ENCODE measurements at places on chromosomes 3 and 15.

GRCh38 chr3:14483286-14483685 lies 56.9 kb downstream of the GRIP2 start:
- DNase-seq: no peak

DNA sequence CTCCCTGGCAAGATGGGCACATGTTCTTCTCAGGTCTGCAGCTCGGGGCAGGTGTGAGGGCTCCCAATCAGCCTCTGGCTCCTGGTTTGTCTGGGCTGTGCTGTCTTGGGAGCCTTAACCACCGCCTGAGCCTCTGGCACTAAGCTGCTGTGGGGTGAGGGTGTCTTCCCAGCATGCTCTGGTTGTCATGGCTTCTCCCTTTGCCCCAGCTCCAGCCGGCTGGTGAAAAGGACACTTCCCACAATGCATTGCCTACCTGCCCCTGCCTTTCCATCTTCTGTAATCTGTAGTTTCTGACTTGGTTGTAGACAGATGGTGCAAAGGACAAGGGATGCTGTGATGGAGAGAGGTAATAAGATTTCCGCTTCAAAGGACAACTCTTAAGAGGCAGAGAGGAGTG lies 295.3 kb downstream of the TLE3 start:
- no peak for DNase-seq

DNA sequence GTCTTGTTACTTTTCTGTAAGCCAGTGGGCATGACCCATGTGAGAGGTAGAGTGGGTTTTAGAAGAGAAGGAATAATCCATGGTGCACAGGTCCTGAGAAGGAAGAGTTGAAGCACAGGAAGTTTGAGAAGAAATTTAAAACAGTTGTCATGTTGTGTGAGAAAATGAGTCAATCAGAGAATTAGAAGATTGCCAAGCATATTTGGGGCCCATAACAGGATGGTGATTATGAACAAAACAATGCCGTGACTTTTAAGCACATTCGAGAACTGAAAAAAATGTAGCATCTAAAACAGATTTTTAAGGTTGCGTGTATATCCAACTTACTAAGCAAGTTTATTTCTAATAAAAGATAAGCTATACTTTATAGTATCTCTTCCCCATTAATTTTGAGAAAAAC lies 198.7 kb downstream of the RORA start:
- DNase-seq: no peak

DNA sequence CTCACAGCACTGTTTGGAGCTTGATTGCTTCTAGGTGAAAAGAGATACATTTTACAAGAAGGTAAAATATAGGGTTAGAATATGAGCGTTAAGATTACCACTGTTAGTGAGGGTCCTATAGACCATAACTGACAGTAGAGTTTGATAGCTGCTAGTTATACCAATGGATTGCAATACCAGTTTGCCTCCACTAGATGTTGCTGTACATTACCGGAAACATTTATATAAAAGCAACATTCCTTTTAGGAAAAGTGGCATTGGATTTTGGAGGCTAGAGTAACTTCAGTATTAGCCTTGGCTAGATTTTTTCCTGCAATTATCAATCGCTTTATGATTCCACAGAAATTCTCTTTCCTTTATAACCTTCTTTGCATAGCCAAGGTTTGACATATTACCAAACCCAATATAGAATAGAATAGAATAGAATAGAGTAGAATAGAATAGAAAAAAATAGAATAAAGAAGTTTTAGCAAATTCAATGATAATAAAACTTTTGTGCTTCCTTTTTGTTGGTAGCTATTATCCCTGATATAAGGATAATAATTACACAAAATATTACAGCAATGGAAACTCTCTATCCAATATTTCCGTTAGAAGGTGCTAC lies 1093.6 kb upstream of the ALCAM start:
- DNase-seq: no peak

- no peak for DNase-seq
Measured at GRCh38 chr3:62566022-62566557, 192.7 kb upstream of the FEZF2 start.

DNA sequence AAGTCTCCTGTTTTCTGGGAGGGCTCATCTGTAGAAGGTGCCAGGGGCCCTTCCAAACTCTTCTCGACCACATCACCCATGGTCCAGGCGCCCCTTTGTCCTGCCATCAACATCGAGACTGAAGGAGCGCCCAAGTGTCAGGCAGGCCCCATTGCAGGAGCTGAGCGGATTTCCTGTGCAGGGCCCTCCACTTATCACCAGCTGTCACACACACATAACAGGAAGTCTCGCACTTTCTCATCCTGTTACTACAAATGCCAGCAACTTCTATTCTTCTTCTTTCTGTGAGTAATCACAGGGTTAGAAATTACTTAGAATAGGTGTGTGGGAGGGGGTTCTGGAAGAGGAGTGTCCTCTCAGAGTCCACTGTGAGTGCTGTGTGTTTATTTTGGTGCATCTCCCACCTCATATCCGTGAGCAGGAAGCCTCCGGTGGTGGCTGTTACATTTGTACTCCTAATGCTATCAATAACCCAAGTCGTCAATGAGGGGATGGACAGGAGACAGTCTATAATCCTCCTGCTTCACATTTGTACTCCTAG lies at the start of gene KLHL6:
TSS of gene KLHL6 (minus strand) at position 166 of the 541 bp plus-strand sequence. CDS start at position 113, 53 bp downstream.
- no peak for DNase-seq

DNA sequence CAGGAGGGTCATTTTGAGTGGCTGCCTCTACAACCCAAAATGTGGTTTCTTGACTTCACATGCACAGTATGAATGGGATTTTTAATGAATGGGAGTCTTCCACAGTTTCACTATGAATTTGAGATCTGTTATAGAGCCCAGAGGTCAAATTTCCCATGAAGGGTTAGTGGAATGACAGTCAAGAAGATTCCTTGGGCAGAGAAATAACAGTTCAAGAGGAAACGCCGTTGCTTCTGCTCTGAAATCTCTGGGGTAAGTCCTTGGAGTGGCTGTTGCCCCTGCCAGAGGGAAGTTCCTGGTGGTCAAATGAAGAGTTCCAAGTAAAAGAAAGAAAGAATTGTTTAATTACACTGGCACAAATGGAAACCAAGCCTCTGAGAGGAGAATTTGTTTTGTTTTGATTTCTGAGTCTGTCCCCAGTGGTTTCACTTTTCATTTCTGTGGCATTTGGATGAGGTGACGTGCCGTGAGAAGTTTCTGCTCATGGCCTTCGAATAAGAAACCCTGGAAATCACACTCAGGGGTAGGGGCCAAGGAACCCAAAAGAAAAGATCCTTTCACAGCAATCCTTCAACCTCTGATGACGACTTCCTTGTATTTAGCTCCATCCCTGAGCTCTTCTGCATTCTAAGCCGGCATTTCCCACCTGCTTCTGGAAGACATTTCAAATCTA lies 77.5 kb upstream of the IL12A start:
- DNase-seq: no peak

DNA sequence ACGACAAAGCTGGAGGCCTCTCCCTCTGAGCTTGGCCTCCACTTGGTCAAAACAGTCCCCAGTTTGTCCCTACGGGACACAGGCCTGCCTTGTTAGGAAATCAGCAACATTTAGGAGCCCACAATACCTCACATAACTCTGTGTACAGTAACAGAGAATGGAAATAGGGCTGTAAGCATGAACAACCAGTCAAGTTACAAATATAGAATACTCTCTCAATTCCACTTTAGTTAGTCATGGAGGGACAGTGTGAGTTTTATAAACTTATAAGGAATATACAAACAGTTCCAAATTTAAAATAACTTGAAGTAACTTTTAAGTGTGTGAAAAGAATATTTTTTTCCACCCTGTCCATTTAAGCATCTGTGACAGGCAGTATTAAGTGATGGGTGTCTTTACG lies 129.4 kb downstream of the PGPEP1L start:
- no peak for DNase-seq

GRCh38 chr3:179688850-179689249 lies 36.0 kb downstream of the USP13 start:
- no peak for DNase-seq

- no peak for DNase-seq
Measured at GRCh38 chr3:13954741-13955483, 75.0 kb upstream of the WNT7A start.

DNA sequence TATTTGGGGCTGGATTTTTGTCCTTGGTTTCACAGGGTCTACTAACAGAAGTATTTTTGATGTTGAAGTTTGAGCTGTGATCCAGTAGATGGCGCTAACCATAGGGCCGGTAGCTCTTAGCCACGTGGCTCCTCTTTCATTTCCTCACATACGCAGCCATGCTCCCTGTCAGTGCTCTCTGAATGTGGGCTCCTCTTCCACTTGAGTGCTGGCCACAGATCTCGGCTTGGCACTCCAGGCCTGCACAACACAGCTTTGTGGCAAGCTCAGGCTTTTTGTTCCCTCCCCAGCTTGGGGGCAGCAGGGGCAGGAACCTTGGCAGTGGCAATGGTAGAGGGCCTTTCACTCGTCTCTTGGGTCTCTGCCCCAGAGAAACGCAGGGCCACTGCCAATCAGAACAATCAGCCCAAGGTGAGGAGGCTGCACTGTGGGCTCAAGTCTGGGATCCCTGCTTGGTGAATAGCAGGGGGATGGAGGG lies 18.6 kb upstream of the DNAAF4 start:
- no peak for DNase-seq

DNA sequence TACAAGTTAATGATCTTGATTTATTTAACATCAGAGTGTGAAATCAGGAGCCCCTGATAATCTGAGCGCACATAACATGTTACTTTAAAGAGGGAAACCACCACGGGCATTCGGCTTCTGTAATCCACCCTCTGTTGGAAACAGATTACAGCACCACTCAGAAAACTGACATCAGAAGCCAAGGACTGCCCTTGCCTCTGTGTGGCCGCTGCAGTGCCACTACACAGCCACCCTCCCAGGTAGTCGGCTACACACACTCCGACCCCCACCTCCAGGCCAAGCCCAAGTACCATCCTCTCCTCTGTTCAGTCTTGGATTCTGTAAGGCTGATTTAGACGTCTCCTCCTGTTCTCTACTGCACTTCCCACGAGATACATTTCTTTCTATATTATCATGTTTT lies 251.7 kb downstream of the GABRB3 start:
- DNase-seq: no peak

DNA sequence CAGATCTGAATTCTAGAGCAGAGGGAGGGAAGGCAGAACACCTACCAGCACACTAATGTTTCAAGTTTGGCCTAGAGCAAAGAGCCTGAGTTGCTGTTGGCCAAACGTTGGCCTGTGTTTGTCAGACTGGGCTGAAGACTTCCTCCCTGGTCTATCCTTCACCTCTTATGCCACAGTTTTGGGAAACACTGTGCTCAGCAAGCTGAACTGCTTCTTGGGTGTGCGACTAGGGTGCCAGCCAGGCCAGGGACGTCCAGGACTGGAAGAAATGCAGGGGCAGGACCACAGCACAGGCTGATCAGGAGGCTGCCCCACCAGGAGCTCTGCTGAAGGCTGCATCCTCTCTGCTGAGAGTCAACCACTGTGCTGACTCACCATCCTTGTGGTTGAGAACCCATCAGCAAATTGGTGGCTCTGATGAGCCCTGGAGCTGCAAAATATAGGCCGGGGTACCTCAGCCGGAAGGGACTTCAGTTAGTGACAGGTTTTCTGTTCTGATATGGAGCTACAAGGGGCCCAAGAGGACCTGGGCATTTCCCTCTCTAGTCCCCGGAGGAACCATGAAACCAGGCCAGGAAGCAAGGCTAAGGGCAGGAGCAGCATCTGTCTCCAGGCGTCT lies 131.6 kb upstream of the RASGRP1 start:
- no peak for DNase-seq

DNA sequence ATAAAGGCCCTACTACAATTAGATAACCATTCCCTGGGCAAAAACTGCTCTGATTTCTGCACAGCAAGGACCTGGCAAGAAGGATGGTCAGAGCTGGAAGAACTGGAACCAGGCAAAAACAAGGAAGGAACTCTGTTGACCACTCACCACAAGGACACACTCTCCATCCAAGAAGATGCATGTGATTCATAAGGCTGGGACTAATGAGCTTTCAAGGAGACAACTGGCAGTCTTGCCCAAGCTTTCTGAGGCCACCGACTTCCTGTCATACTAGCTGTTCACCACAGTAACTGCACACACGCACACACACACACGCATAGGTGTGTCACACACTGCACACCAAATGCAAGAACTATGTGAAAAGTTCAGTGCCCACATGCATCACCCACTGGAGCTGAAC lies 256.6 kb downstream of the OCA2 start:
- DNase-seq: no peak

DNA sequence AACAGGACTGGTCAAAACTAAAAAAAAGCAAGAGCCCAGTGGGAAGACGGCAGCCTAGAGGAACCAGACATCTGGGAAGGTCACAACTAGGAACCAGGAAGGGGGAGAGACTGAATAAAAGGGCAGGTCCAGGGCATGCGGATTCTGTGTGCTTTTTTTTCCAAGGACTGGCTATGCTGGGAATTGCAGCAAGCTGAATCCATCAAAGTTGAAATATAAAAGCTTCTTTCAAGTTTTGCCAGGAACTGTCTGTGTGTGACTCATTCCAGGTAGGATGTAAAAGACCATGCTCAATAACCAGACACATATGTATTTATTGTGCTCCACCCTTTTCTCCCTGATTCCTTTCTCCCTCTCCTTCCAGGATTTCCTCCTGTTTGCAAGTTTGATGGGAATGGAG lies 47.9 kb upstream of the CCDC80 start:
- DNase-seq: no peak

GRCh38 chr15:57189466-57189865 lies 186.8 kb upstream of the CGNL1 start:
- no peak for DNase-seq

- no peak for DNase-seq
Measured at GRCh38 chr3:123728014-123728413, 143.2 kb upstream of the HACD2 start.

DNA sequence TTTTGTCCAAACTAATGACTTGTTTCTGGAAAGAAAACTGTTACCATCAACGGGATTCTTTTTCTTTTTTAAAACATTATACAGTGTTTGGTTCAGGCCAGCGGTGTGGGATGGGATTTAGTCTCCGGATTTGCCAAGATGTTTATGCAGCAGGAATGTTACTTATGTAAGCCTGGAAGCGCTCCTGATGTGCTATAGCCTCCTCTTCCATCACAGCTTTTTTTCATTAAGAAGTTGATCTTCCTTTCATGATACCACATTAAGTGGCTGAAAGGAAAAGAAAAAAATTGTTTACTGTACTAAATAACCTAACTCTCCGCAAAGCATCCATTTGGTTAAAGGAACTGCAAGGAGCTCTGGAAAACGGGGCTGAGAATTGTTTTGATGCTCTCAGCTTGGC lies 120.5 kb upstream of the ALDH1A3 start:
- no peak for DNase-seq

- DNase-seq: no peak
Measured at GRCh38 chr3:52257911-52258310, 12.4 kb downstream of the PPM1M start.

DNA sequence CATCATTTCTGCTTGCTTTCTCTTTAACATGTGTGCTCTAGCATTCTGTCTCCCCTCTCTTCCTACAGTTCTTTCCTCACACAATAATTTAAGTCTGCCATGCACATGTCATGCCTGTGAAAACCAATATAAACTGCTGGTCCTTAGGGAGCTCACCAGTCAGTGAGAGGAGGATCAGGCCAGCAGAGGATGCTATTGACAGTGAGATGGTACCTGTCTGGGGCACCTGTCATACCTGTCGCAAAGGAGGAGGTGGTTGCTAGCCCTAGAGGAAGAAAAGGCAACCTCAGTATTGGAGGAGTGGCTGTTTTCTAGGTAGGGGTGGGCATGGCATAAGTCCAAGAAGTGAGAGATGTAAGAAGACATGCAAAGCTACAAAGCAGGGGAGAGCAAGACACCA lies 194.6 kb downstream of the GABRG3 start:
- no peak for DNase-seq
